Urothelium cell line (cell line): ENCODE measurements at places on chromosomes 2 and 18.
A peak's percentile ranks its signal among the peaks of the same experiment; 100 is the strongest.

GRCh38 chr18:5746844-5747243, 148.5 kb downstream of the TMEM200C start:
- DNase-seq: peak; percentile 42

DNA sequence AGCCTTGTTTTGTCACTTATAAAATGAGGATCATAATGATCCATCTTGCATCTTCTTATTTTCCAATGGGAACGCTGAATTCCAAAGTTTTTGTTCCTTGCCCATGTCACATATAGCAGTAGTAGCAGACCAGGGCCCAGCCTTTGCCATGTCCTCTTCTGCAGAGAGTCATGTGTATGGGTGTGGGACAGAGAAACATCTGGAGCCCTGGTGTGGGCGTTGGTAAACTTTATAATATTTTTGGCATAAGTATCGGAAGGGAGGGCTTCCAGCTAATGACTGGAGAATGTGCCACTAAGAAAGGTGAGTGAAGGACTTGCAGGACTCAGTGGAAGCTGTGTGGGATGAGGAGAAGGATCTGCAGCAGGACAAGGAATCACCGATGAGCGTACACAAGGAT, 157.2 kb downstream of the NCKAP5 start:
- DNase-seq: no peak

DNA sequence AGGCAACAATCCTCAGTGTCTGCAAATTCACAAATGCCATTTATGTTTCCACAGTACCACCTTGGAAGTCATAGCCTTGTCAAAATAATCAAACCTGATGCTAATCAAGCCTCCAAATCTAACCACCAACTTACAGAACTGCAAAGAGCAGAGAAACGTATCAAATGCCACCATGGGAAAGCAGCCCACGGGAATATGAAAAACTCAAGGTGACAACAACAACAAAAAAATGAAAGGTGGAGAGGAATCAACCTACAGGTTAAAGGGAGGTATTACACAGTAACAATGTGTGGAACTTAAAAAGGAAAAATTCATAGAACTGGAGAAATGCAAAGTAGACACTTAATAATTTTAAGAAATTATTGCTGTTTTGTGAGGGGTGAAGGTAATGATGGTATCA, 46.7 kb downstream of the CD226 start:
- no peak for DNase-seq

- no peak for DNase-seq
These were observed 88.9 kb downstream of the AGAP1 start for GRCh38 chr2:235582729-235583128.

DNA sequence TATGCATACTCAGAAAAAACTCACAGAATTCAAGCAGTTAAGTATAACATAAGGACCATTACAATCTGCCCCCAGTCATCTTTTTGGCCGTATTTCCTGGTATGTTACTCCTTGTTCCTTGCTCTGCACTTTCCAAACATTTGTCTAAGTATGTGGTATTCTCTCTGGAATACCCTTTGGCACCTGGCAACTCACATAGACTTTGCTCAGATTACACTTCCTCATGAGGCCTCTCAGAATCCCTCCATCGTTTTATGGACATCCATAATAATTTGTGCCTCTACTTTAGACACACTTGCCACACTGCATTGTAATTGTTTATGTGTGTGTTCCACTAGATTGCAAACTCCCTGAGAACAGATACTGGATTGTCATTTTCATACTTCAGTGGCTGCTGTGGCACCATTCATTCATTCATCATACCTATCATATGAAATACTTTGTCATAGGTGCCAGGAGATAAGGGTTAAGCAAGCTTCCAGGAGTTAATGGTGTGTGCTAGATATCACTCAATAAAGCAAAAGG, 84.0 kb downstream of the HIBCH start:
- DNase-seq: no peak

- no peak for DNase-seq
These were observed 138.4 kb upstream of the NOSTRIN start for GRCh38 chr2:168663993-168664392.

GRCh38 chr18:26992926-26993325, 127.4 kb upstream of the AQP4 start:
- DNase-seq: no peak

DNA sequence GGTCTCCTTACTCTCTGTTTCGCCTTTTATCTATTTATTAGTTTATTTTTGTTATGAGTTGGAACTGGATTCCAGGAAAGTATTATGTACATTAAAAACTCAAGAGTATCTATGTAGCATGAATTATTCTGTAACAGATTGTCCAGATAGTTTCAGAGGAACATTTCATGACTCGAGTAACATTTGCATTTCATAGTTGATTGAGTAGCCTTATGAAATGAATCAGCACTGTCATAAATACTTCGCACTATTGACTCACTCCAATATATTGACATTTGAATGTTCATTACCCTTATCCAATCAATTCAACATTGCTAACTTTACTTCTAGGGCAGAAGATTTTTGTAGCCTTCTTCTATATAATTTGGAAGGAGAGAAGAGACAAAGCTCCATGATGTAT, 11.3 kb upstream of the VRK2 start:
- DNase-seq: no peak

- DNase-seq: no peak
These were observed 66.0 kb downstream of the MAPRE2 start for GRCh38 chr18:35107216-35107615.

DNA sequence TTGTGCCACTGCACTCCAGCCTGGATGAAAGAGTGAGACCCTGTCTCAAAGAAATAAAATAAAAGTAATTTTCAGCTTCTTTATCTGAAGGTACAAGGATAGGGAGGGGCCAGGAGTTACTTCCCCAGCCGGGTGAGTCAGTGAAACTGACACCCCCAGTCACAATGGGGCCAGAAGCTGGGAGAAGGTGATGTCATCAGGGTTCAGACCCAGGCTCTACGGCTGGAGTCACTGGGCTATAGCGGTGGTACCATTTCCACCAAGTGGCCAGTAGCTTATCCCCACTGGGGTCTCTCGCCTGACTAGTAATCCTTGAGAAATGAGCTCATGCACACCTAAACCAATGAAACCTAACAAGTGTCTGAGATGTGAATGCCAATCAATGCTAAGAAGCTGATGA, 107.9 kb downstream of the ALPK2 start:
- no peak for DNase-seq

GRCh38 chr18:26003356-26003755, 87.1 kb downstream of the SS18 start:
- DNase-seq: no peak

DNA sequence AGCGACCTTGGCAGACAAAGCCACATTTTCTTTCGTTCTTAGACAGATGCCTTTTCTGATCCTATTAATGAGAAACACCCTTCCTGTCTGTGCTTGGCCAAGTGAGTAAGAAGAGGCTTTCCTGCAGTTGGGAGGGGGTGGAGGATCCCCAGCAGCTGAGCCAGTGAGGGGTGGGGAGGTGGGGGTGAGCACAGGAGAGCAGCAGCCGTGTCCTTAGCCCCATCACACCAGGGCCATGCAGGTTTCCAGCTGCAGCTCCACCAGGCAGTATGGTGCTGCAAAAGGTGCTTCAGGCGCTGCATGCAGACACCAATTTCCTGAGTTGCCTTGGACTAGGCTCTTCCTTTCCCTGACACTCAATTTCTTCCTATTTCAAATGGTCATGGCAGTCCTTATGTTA, 123.3 kb upstream of the SIX2 start:
- no peak for DNase-seq

- DNase-seq: no peak
These were observed 622.6 kb downstream of the LRP1B start for GRCh38 chr2:141508086-141508752.

- no peak for DNase-seq
These were observed 7.7 kb upstream of the NFATC1 start for GRCh38 chr18:79388043-79388442.

GRCh38 chr18:36931106-36931505, 102.2 kb downstream of the KIAA1328 start:
- no peak for DNase-seq

DNA sequence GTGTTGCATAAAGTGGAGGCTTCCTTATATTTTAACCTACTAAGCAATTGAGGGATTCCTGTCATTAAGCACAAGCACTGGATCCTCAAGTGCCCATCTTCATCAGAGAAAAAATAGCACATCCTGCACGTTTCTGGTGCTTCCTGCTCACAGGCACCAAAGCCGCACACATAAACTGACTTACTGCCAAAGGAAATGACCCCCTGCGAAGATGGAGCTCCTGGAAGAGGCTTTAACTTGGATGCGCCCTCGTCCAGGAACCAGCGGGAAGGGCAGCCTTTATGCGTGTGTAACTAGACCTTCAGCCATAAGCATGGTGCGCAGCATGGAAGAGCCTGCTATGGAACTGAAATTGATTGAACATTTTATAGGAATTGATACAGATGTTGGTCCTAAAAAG, 188.7 kb downstream of the FTCDNL1 start:
- no peak for DNase-seq

GRCh38 chr2:54586494-54586893, 130.4 kb downstream of the SPTBN1 start:
- DNase-seq: no peak

DNA sequence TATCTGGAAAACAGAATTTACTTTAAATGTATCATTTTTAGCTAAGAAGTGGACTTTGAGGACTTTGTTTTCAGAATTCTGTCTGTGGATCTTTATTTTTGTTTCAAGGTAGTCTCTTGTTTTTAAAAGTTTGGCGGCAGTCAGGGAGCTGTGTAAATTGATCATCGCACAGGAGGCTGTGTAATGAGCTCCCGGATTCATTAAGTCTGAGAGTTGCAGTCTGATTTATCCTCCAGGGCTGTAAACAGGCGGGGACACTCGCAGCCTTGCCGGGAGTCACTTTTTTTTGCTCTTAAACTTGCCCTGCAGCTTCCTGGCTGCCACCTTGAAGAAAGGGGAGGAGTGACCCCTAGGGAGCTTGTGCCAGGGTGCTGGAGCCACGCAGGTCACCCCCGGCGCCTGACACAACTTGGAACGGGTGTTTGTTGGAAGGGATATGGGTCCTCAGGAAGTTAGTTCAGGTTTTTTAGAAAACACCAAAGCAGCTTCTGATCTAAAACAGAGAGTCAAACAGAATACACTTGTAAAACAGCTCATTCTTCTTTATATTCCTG, 76.2 kb downstream of the DCDC2C start:
- DNase-seq: no peak

- peak; percentile 14 for DNase-seq
These were observed 81.9 kb upstream of the VWC2L start for GRCh38 chr2:214328941-214329340.

DNA sequence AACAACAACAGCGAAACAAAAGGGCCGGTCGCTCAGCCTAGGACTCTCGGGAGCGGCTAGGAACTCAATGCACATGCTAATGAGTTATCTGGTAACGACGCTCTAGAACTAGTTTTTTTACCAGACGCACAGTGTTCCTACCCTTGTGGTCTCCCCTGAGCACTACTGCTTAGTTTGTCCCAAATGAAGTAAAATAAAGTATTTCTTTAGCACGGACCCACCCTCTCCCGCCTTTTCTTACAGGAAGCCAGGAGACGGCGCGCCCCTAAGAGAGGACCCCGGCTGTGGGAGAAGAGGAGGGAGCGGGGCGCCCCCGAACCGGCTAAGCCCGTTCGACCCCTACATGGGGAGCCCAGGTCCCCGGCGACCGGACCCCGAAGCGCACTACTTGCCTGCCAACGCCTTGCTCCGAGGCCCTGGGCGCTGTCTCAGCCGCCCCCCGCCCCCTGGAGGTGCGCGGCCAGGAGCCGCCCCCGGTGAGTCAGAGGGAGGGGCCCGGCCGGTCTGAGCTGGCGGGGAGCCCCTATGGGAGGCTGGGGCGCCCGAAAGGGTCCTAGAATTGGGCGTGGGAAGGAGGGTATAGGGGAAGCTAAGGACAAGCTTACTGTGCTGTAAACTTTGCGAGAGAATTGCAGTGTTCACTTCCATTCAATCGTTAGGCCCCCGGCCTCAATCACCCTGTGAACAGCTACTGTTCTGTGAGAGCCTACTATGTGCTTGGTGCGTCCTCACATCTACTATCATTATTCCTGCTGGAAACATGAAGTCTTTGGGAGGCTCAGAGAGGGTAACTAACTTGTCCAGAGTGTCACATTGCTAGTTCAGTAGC, 3.6 kb upstream of the CAPG start:
- DNase-seq: peak; percentile 51

GRCh38 chr2:120568975-120569268, 166.7 kb upstream of the GLI2 start:
- no peak for DNase-seq
